ENCODE measurements at places on chromosomes 4 and X.

- no peak for DNase-seq
Measured at GRCh38 chrX:97399400-97399799, 515.7 kb downstream of the RPA4 start.

DNA sequence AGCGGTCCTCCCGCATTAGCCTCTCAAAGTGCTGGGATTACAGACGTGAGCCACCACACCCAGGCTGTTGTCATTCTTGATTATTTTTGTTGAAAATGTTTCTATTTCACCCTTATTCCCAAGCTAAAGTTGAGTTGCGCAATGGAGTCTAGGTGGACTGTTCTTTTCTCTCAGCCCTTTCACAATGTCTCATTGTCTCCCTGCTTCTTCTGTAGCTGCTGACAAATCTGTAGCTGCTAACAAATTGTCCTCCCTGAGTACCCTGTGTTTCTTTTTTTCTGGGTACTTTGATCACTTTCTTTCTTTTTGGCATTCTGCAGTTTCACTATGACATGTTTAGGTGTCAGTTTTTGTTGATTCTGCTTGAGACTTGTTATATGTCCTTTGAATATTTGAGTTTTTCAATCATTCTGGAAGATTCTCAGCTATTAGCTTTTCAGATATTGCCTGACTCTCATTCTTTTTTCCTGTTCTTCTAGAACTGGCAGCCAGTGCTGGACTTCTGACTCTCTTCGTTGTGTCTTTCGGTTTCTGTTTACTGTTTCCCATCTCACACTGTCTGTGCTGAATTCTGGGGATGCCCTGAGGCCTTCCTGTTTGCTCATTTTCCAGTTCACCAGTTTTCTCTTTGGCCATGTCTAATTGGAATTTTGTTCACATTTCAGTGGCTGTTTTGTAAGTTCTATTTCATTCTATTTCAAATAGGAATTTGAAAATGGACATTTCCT is 6.6 kb downstream of the ABCD1 start:
- DNase-seq = no peak

- no peak for DNase-seq
Measured at GRCh38 chr4:28254003-28254402, 1393.4 kb downstream of the STIM2 start.

- DNase-seq = no peak
Measured at GRCh38 chr4:184100297-184100885, 117.3 kb downstream of the ENPP6 start.

GRCh38 chr4:39323821-39324220 is 42.3 kb downstream of the RFC1 start:
- DNase-seq = no peak

GRCh38 chr4:7584098-7584497 is 149.4 kb upstream of the PSAPL1 start:
- no peak for DNase-seq

GRCh38 chrX:125405339-125405738 is 85.7 kb downstream of the TEX13C start:
- no peak for DNase-seq

DNA sequence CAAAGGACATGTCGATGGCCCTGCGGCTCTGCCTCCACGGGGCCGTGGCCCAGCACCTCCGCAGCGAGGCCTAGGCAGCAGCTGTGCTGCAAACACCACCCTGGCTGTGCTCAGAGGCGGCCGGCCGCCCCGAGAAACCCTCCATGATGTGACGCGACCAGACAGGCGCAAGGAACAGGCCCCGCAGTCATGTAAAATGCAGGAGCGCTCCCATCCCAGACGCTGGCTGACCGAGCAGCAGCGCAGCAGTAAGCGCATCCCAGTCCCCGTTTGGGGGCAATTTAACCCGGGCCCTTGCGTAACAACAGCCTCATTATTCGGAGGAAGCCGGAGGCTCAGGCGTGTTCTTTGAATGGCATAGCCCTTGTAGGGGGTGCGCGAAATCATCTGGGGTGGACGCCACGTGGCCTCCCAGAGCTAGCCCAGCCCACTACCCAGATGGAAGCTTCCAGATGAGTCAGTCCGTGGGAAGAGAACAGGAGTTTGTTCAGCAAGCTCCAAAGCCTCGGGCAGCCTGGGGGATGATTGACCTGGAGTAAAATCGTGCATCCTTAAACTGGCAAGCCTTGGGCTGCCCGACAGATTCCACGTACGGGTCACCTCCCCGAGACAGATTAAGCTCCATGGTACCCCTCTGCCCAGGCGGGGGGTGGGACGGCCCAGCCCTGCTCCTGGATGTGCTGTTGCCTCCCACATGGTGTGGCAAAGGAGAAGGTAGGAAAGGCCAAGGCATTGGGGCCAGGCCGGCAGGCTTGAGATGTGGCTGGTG is 124.0 kb downstream of the HMX1 start:
- DNase-seq = no peak

- DNase-seq = no peak
Measured at GRCh38 chr4:128483041-128483440, 195.4 kb upstream of the PGRMC2 start.

DNA sequence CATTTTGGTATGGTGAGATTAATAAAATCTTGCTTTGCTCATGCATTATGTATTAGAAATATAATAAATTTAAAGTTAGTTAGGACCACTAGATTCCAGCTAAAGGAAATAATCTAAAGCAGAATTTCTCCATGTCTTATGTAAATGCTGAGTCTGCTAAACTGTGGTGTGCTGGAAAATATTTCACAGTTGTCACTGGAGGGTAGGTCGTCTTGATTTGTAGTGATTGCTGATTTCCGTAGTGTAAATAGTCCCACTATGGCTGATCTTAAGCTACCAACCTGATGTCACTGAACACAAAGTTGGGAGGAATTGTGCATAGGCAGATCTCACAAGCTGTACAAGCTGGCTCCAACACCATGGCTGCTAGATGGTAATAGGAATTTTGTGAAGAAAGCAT is 133.4 kb upstream of the NR3C2 start:
- DNase-seq = no peak

DNA sequence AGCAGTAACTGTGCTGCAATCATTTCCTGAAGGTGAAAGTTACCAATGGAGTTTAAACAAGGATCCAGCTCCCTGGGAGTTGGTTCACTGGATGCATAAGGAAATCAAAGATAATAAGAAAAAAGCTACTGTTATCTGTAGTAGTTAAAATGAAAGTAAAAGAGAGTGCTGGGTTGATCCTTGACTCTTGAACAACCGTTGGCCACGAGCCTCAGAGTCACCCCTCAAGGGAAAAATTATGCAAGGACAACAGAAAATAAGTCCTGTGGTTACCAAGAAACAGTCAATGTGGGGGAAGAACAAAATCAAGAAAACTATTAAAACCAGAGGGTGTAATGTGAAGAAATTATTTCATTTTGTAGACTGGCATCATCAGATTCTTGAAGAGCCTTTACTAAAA is 49.7 kb upstream of the DDIT4L start:
- DNase-seq = no peak

GRCh38 chr4:5712517-5712916 is 1.5 kb downstream of the EVC start:
- no peak for DNase-seq

DNA sequence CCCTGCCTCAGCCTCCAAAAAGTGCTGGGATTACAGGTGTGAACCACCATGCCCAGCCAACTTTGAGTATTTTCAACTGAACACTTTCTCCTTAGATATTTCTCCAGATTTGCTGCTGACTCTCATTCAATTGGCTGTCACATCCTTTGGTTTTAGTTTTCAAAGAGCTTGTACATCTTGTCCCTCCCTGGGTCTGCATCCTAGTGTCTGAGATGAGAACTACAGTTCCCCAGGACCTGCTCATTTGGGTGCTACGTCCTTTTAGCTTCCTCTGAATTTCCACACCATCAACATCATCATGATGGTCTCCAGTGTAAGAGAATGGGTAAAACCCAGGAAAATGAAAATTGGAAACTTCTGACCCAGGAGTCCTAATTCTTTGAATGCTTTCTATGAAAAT is 312.9 kb downstream of the NLGN4X start:
- no peak for DNase-seq

Data from activated CD4-positive, alpha-beta T cell treated with anti-CD3 and anti-CD28 coated beads, Interleukin-2, amount 50 U/mL, for 4 hours (primary cell).